HEK293T (cell line): ENCODE measurements at places on chromosomes 7 and 10.

- peak; percentile 47 for DNase-seq
Measured at GRCh38 chr7:44325811-44326241, 432 bp upstream of the CAMK2B start.

- no peak for DNase-seq
Measured at GRCh38 chr10:123607386-123607785, 58.8 kb upstream of the GPR26 start.

- DNase-seq: no peak
Measured at GRCh38 chr7:124915242-124915641, 14.4 kb downstream of the POT1 start.

- DNase-seq: peak; percentile 55
Measured at GRCh38 chr10:6667679-6668270, 87.7 kb upstream of the PRKCQ start.
